ENCODE measurements at places on chromosomes 4 and X. TPM values are rescaled to one million over a fixed set of nuclear protein-coding genes. Genes with fewer than 3 reads are reported as not detected.

DNA sequence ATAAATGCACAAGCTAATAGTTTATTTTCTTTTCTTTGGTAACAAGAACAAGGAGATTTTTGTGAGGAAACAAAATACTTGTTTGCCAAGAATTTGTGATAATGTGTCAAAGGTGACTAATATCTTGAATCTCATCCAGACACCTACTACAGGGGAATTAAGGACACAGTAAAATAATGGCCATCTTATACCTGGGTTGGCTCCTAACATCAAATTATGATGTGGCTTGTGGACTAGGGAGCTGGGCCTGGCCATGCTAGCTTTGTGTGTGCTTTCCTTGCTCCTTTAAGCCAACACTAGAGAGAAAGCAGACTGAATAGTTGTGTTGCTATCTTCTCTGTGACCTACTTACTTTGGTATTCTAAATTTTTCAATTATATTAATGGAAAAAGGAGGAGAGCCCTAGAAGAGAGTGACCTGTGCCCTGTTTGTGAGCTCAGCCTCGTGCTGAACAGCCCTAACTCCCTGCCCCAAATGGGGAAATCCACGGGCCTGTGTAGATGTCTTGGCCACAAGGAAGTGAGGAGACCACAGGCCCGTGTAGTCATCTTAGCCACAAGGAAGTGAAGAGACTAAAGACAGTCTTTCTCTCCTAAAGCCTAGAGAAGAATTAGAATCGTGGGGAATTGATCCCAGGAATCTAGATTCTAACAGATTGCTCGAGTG lies 23.3 kb downstream of the ARHGAP24 start:
- peak; percentile 28 for DNase-seq

Gene PCDH19
- total RNA-seq = not detected

GRCh38 chr4:40316782-40317635 lies 18.1 kb upstream of the CHRNA9 start:
- peak; percentile 91 for DNase-seq

Gene RTL9
- 0.56 TPM for total RNA-seq

DNA sequence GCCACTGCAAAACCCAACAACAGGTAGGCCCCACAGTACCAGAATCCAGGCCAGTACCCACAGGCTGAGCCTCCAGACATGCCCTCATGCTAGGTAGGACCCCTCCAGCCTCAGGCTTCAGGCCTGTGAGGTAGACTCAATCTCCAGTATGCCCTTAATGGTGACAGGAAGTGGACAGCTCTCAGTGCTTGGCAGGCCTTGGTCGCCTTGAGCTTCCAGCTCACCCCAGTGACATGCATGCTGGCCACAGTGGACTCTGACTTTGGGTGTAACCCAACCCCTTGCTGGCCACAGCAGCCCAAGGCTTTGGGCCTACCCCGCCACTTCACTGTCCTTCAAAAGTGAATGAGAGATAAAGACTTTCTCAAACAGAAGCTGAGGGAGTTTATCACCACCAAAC lies 324.2 kb downstream of the ANTXR2 start:
- no peak for DNase-seq

Data from IMR-90 (cell line).